Inflammatory macrophage treated with lipopolysaccharide for 4 hours (primary cell): ENCODE measurements at places on chromosomes 3 and 15.

DNA sequence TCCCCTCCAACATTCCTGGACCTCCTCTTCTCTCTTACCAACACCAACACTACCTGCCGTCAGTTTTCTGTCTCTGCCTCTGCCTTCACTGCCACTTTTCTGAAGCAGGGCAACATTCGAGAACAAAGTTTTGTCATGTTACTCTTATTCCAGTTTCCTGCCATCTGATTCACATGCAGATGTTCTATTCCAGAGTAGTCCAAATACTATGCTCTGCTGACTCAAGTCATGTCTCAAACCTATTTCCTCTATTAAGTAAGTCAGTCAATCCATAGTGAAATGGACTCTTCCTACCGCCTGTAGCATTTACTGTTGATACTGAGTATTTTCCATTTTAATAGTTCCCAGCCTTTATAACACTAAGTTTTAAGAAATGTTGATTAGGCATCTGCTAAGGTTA lies 43.4 kb downstream of the ESYT3 start:
- no peak for DNase-seq

DNA sequence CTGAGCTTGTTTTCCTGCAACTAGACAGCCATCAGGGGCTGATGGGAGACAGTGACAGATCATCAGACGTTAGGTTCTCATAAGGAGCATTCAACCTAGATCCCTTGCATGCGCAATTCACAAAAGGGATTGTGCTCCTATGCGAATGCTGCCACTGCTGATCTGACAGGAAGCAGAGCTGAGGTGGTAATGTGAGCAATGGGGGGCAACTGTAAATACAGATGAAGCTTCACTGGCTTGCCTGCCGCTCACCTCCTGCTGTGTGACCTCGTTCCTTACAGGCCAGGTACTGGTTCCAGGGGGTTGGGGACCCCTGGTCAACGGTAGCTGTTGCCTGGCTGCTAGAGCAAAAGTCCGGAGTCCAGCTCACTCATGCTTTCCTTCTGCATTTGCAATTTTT lies 26.4 kb upstream of the KCNAB1 start:
- DNase-seq = no peak

GRCh38 chr3:105118905-105119304 lies 247.8 kb upstream of the ALCAM start:
- DNase-seq = peak; percentile 18

DNA sequence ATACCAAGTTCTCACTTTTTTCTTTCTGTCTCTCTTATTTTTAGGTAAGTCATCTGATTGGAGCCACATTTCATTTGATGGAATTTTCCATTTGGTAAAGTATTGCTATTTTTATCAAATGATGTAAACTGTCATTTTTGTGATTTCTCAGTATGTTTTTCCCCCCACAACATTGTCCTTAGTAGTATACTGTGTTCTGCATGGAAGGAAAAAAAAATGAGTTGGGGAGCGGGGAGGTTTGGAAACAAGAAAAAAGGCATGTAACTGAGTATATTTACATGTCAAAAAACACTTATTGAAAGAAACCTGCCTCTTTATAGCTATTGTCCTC lies 104.2 kb downstream of the FILIP1L start:
- DNase-seq = no peak

- DNase-seq = no peak
These were observed 60.6 kb downstream of the MAGI1 start for GRCh38 chr3:65978116-65978515.
